ENCODE measurements at places on chromosomes 4 and X. TPM values are rescaled to one million over a fixed set of nuclear protein-coding genes. Genes with fewer than 3 reads are reported as not detected.

The POF1B gene
- 3.1 TPM for total RNA-seq

The TRIM75 gene
- total RNA-seq: not detected

The CYLC1 gene
- total RNA-seq: not detected

The TRPC5OS gene
- not detected for total RNA-seq

The IBSP gene
- total RNA-seq: not detected

The GPR143 gene
- total RNA-seq: 5.9 TPM

The ZFP92 gene
- total RNA-seq: not detected

The TLR2 gene
- total RNA-seq: under 0.01 TPM

The ARR3 gene
- not detected for total RNA-seq

The COL4A6 gene
- total RNA-seq: 84.8 TPM

The TREX2 gene
- 1.6 TPM for total RNA-seq

The UGT2B11 gene
- total RNA-seq: not detected

The NAA10 gene
- total RNA-seq: 32.6 TPM

The SSX4 gene
- total RNA-seq: not detected

The CCNI gene
- total RNA-seq: 183 TPM

The PIN4 gene
- total RNA-seq: 3.6 TPM

The NUP62CL gene
- 0.79 TPM for total RNA-seq

The FRG2 gene
- total RNA-seq: not detected

The IL1RAPL2 gene
- 0.39 TPM for total RNA-seq

The PNMA3 gene
- total RNA-seq: not detected

The LONRF3 gene
- not detected for total RNA-seq

The KIF4A gene
- total RNA-seq: 4.1 TPM

The PTPN13 gene
- 7.9 TPM for total RNA-seq

Data from placental epithelial cell (primary cell).